ELF-1 (cell line): ENCODE measurements at places on chromosomes 7 and 10.
A peak's percentile ranks its signal among the peaks of the same experiment; 100 is the strongest.

DNA sequence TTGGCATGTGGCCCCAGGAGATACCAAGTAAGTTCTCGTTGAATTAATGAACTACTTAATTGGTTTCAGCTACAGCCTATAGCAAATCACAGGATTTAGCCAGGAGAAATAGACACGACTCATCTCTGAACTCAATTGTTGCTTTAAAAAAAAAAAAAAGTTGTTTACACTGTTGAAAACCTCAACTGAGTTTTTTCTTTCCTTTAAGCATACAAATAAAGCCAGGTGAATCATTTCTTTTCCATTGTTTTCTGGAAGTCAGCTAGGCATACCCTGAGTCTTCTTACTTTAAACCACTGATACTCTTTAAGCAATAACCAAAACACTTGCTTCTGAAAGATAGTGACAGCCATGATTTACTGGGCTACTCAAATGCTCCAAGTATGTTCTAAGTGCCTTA is 755 bp downstream of the FRMPD2 start:
- no peak for DNase-seq

- no peak for DNase-seq
These were observed 197.7 kb upstream of the FRMD4A start for GRCh38 chr10:14528450-14528849.

- no peak for DNase-seq
These were observed 28.1 kb upstream of the SHH start for GRCh38 chr7:155840262-155840885.

- no peak for DNase-seq
These were observed 58.5 kb downstream of the PHYHIPL start for GRCh38 chr10:59234816-59235429.

GRCh38 chr7:21371360-21371759 is 56.5 kb upstream of the SP4 start:
- peak; percentile 12 for DNase-seq
